Endothelial cell (in vitro differentiated cells): ENCODE measurements at places on chromosomes 7 and 10. TPM values are rescaled to one million over a fixed set of nuclear protein-coding genes. Genes with fewer than 3 reads are reported as not detected.

DNA sequence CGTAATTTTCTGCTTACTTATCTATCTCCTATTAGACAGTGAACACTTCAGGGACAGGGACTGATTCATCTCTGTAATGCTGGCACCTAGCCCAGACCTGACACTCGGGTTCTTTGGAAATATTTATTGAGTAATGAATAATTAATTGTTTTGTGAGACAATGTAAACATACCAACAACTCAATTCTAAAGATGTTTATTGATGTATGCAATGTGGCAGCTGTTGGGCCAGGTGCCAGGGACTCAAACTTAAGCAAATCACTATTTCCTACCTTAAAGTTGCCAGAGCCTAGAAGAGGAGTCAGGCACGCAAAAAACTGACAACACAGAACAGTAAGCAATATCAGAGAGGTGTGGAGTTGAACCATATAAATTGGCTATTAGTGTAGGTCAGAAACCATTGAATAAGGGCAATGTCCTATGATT lies 63.6 kb upstream of the BMPER start:
- H3K36me3 ChIP-seq: no peaks in the 10 kb centered on the region
- H3K27ac ChIP-seq: no peak overlapping the region
- no peaks in the 10 kb centered on the region for H3K4me1 ChIP-seq
- no peak overlapping the region for H3K4me3 ChIP-seq

DNA sequence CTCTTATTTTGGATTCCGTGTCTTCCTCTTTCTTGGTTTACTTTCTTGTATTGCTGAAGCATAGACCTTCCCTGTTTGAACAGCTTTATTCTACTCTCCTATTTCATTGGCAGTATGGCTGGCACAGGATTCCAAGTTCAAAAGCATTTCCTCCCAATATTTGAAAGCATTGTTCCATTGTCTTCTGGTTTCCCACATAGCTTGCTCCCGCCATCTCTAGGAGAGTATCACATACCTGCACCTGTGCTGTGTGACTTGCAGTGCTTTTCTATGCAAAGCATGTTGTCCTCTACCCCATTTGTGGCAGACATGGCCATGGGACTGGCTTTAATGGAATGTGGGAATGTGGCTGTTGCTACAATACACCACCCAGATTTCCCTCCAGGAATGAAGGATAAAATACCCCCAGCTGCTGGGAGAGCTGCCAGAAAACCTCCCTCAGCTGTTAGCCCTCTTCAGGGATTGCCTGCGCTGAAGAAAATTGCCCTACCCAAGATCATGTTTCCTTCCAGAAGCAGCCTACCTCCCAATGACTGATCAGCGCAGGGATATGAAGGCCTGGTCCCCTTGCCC lies 6.9 kb upstream of the MYOF start:
- no peaks in the 10 kb centered on the region for H3K36me3 ChIP-seq
- H3K27me3 ChIP-seq: no peaks in the 10 kb centered on the region
- DNase-seq: no peak
- H3K4me3 ChIP-seq: no peak overlapping the region
- H3K27ac ChIP-seq: no peak overlapping the region

- H3K27ac ChIP-seq: no peak overlapping the region
- peaks cover 15% of the 10 kb centered on the region for H3K36me3 ChIP-seq
- DNase-seq: no peak
- H3K4me3 ChIP-seq: no peak overlapping the region
Measured at GRCh38 chr10:102384053-102384452, 11.5 kb upstream of the NFKB2 start.

ZNF503 gene
- 8.9 TPM for total RNA-seq

TMEM106B gene
- total RNA-seq: 23.2 TPM

GRCh38 chr10:26914898-26915297 lies 54.1 kb upstream of the ABI1 start:
- no peaks in the 10 kb centered on the region for H3K36me3 ChIP-seq
- no peak for DNase-seq
- no peaks in the 10 kb centered on the region for H3K4me1 ChIP-seq
- H3K27me3 ChIP-seq: no peaks in the 10 kb centered on the region
- H3K27ac ChIP-seq: no peak overlapping the region

GRCh38 chr7:165661-166337 lies 26.6 kb upstream of the FAM20C start:
- H3K27ac ChIP-seq: no peak overlapping the region
- H3K36me3 ChIP-seq: no peaks in the 10 kb centered on the region
- no peak for DNase-seq
- peaks cover 13% of the 10 kb centered on the region for H3K27me3 ChIP-seq
- peaks cover 6% of the 10 kb centered on the region for H3K4me1 ChIP-seq

DNA sequence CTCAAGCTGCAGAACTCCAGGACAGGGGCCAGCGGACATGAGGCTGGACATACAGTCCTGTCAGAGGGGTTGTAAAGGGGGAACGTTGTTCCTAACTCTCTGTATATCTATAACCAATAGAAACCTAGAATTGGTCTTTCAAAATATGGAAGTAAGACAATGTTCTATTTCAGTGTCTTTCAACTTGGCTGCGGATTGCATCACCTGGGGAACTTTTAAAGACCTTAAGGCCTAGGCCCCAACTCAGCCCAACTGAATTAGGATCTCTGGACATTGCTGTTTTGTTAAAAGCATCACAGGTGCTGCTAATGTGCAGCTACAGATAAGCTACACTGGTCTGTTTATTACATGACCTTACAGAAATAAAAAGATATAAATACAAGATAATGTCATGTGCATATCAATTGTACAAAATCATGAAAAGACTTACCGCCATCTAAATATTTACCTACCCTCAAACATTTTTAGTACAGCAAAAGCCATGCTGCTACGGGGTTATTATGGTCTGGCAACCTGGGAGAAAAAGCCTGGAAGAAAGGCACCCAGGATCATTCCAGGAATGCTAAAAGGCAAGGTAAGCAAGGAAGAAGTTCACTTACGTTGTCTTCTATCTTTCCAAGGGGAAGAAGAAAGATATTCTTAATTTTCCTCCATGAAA lies 169.1 kb downstream of the RAPGEF5 start:
- H3K27me3 ChIP-seq: peaks cover 2% of the 10 kb centered on the region
- H3K4me3 ChIP-seq: no peak overlapping the region
- peaks cover 37% of the 10 kb centered on the region for H3K36me3 ChIP-seq

VPS37D gene
- total RNA-seq: 9.8 TPM

GRCh38 chr7:55031075-55031474 lies 12.3 kb downstream of the EGFR start:
- DNase-seq: no peak
- H3K27me3 ChIP-seq: no peaks in the 10 kb centered on the region
- H3K4me1 ChIP-seq: no peaks in the 10 kb centered on the region
- no peak overlapping the region for H3K27ac ChIP-seq

GRCh38 chr10:43292755-43293676 lies 26.2 kb upstream of the RASGEF1A start:
- H3K27me3 ChIP-seq: peaks cover 4% of the 10 kb centered on the region
- H3K36me3 ChIP-seq: no peaks in the 10 kb centered on the region
- no peak overlapping the region for H3K4me3 ChIP-seq
- peak; percentile 55 for DNase-seq
- H3K27ac ChIP-seq: no peak overlapping the region

RELN gene
- total RNA-seq: 2.3 TPM
